AG04450 (cell line): ENCODE measurements at places on chromosomes 11 and 22.

DNA sequence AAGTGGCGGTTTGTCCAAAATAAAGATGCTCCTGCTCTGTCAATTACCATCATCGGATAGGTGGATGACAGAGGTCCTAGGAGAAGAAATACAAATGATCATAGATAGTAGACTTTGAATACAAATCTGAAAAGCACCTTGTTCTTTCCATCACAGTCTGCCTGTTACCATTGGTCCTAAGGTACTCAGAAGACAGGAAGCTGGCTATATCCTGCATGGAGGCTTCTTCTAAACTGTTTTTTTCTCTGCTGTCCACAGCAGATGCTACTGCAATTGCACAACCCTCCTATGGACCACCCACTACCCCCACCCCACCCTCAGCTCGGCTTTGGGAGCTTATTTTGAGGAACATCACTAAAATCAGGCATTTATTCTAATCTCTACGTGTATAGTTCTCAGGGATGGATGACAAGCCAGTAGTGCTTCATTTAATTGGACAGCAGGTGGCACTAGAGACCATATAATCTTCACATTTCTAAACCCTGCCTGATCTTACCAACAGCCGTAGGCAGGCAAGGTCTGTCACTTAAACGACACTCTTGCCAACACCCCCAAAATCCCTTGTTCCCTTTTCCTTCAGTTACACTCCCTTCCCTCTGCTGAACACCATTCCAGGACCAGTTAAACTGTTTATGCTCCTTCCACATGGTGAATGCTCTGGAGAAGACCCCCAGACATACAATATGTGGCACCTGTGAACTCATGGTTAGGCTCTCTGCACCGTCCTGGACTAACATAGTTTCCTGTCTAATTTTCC, 6.6 kb upstream of the PTS start:
- peak; percentile 52 for DNase-seq

- DNase-seq, result no peak
Observed at GRCh38 chr11:47589118-47589517, 2.6 kb downstream of the FAM180B start.

GRCh38 chr11:120484722-120485121, 26.8 kb upstream of the GRIK4 start:
- DNase-seq, result no peak

DNA sequence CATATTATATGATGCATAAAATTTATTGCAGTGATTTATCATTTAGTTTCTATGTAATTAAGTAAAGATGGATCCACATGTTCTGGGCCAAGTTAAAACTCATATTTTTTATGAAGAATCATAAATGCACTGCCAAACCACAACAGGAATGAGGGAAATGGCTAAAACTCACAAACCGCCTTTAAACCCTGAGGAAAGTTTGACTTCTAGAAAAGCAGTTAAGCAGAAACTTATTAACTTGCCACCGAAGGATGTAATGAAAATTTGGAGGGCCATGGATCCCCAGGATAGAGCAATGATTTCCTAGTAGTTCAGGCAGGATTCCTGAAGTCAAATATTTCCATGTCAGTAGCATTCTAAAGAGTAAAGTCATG, 218.3 kb upstream of the CTSC start:
- no peak for DNase-seq

- no peak for DNase-seq
Observed at GRCh38 chr11:27239305-27239942, 123.6 kb downstream of the CCDC34 start.
